AG20443 (cell line): ENCODE measurements at places on chromosomes 5 and 9.
A peak's percentile ranks its signal among the peaks of the same experiment; 100 is the strongest.

DNA sequence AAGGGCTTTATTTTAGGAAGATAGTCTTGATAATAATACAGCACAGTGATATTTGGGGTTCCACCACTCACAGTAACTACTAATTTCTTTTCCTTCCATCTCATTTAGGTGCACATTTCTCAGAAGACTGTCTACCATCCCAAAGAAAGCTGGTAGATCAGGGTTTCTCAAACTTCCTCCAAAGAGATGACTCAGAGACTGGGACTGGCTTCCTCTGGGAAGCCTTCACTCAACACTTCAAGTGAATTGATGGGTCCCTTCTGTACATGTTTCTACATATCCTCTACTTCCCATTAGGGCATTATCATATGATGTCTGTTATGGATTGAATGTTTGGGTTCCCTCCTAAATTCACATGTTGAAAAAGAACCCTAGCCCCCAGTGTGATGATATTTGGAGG lies 138.5 kb downstream of the SPOCK1 start:
- DNase-seq = no peak

DNA sequence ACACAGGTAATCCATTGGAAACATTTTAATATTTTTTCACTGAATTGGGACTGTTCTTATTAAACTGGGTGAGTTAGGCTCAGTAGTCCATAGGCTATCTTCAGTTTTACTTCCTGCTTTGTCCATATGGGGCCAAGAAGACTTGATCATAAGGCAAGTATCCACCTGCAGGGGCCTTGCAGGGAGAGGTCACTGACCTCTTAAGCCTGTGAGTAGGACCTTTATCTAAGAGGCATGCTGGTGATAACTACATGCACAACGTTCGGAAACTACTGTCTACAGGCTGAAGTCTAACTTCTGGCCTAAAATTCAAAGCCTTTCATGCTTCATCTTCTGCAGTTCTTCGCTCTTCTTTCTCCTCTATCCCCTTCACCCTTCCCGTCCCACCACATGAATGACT lies 60.1 kb upstream of the GRHPR start:
- DNase-seq = no peak

DNA sequence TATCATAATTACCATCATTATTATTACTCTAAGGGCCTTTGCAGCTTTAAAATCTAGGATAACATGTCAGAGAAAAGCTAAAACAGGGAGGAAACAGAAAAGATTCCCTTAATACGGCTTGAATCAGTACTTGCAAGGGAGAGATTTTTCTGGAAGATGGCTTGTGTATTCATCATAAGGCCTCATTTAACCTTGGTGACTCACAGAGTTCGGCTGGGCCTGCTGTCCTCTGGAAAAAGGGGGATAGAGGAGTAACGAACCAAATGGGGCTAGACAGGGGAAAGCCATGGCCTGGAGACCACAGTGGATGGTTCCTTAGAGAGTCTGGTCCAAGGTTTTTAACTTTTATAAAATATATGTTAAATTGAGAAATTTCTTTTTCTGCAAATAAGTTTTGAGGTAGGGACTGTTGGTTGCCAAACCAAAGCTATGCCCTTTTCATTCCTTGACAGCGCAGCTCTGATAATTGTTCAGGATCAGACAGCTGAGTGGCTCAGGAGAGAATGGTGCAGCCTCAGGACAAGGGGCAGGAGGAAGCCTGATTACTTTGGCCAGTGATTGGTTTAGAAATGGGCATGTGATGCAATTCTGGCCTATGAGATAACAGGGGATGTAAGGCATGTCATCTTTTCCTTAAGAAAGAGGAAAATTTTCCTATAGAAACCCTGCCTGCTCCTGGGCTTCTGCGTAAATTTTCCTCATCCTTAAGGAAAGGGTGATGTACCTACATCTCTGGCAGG lies 25.6 kb upstream of the GSN start:
- DNase-seq = peak; percentile 61

- no peak for DNase-seq
Observed at GRCh38 chr5:386432-387341, 56.3 kb upstream of the EXOC3 start.

DNA sequence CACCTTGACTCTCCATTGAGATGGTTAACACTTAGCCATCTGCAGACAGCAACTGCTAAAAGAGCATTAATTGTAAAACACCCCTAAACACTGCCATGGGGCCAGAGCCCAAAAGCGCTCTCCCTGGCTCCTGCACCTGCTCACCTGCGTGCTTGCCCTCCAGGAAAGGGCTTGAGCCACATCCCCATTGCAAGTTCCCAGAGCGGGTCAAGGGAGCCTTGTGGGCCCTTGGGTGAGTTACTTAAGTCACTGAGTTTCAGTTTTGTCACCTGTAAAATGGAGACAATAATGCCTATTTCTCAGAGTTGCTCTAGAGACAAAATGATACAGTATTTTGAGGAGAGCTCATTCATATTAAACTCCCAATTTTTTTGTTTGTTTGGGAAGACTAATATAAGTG lies 967.8 kb downstream of the PTPRD start:
- DNase-seq = no peak

GRCh38 chr5:91383956-91384300 lies 811 bp upstream of the ARRDC3 start:
- no peak for DNase-seq

- no peak for DNase-seq
Observed at GRCh38 chr5:168672016-168672415, 92.8 kb upstream of the PANK3 start.

GRCh38 chr5:174972291-174972690 lies 247.9 kb downstream of the MSX2 start:
- no peak for DNase-seq

- DNase-seq = no peak
Observed at GRCh38 chr5:77984587-77984986, 208.4 kb upstream of the TBCA start.

DNA sequence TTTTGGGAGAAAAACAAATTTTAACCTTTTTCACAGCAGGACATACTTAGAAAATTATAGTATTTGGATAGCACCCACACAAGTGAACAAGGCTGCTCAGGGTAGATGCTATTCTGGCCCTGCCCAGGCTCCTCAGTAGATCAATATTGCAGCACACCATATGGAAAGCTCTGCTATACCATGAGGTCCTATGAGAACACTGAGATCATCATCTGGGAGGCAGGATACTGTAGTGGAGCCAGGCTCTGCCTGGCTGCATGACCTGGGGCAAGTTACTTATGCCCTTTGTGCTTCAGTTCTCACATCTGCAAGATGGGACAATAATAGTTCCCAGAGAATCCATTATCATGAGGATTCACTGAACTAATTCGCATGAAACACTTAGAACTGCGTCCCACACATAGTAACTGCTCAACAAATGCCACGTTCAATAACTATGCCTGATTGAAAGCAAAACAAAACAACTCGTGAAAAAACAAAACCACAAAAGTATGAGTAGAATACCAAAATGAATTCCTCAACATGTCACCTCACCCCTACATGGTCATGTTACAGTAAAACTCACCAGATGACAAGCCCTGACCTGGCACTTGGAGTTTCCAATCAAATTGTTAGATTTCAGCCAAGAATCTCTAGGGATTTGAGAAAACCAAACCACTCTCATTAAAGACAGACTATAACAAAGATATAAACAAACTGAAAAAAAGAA lies 31.9 kb downstream of the ARSB start:
- peak; percentile 38 for DNase-seq

- DNase-seq = no peak
Observed at GRCh38 chr5:104345222-104346016, 782.8 kb upstream of the NUDT12 start.

GRCh38 chr5:40017135-40017534 lies 592.4 kb upstream of the DAB2 start:
- DNase-seq = no peak

GRCh38 chr5:152649609-152650008 lies 244.5 kb upstream of the NMUR2 start:
- DNase-seq = no peak

DNA sequence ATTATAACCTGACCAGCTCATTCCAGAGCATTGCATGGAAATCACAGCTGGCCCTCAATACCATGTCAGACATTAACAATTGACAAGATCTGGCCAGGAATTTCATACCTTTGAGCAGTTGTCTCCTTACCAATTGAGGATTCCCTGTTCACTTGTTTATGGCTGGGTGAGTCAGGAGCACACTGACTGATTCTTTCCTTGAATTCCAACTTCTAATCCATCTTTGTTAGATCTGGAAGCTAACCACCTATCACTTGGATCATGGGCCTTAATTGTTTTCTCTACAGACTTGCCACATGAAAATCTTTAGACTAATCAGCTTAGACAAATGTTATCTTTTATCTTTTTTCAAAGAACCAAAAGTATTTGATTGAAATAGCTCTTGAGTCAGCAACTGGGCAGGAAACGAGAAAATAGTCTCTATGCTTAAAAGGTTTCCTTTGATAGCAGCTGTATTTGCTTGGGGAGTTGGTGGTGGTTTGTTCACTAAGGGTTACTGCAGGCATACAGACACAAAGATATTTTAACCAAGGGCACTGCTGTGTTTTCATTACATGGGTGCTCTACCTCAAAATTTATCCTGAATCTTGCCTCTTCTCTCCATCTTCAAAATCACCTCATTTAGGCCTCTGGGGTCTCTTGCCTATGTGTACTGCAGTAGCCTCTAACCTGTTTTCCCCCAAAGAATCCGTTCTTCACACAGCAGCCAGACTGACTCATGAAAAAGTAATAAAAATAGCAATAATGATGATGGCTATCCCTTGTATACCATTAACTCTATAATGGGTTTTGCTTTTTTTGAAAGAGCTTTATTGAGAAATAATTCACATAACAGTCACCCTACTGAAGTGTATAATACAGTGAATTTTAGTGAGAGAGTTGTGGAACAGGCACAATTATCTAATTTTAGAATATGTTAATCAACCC lies 197.0 kb upstream of the NMUR2 start:
- no peak for DNase-seq

GRCh38 chr9:134598884-134599245 lies 42.7 kb upstream of the COL5A1 start:
- no peak for DNase-seq

DNA sequence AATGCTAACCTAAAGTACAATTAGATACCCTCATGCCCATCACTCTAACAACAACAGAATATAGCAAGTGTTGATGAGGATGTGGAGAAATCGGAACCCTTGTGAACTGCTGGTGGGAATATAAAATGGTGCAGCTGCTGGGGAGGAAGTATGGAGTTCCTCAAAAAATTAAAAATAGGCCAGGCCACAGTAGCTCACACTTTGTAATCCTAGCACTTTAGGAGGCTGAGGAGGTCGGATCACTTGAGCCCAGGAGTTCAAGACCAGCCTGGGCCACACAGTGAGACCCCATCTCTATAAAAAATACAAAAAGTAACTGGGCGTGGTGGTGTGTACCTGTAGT lies 18.0 kb upstream of the MRNIP start:
- DNase-seq = no peak

DNA sequence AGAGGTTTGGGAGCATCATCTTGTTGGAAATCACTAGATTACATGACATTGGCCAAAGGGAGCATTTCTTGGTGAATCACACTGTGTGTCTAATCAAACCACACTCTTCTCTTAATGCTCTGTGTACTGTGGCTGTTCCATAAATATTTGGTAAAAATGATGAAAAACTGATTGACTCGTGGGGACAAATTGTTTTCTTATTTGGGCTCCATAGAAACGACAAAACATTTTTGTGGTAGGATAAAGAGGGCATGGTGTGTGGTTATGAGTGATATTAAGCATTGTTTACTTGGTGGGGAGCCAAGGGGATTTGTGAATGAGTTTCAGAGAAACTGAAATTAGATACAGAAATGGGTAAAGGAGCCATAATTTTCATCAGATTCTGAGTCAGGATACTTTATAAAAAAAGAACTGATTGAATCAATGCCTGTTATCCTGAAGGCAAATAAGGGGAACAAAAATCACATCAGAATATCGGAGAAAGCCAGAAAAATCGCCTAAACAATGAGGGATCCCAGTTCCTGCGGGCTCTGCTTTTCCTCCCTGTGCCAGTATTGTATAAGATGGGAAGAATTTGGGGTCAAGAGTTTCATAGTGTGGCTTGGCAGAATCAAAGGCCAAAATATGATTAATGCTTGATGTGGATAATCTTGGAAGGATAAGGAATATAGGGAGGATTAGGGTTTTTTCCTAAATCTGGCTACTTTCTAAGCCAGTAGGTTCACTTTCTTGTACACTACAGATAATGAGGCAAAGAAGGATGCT lies 33.3 kb downstream of the FBXL7 start:
- DNase-seq = peak; percentile 64
